Activated T-cell treated with anti-CD3 and anti-CD28 coated beads, Interleukin-2, amount 50 U/mL, for 72 hours (primary cell): ENCODE measurements at places on chromosomes 1 and 21.

- DNase-seq = no peak
Observed at GRCh38 chr1:108053270-108054013, 88.5 kb upstream of the VAV3 start.

DNA sequence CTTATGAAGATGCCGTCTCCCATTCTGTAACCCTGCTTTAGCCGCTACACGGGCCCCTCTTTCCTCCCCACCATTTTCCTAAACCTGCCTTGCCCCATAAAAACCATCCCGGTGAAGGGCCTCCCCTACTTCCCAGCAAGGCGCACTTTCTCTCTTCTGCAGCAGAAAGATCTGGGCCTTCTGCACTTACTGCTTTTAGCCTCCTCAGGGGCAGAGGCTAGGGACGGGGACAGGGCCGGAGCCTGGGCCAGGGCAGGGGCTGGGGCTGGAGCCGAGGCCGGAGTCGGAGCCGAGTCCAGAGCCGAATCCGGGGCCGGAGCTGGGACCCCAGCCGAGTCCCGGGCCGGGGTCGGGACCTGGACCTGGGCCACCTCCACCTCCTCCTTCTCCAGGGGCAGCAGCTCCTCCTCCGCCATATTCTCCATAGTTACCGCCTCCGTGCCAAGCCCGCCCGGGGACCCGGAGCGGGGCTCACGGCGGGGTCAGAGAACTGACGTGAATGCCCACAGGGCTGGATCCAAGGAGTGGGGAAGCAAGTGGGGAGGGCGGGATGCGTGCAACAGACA, 382 bp downstream of the TRMT1L start:
- DNase-seq = no peak

- DNase-seq = no peak
Observed at GRCh38 chr1:36938819-36939218, 95.5 kb downstream of the GRIK3 start.

GRCh38 chr21:26445440-26445839, 127.6 kb downstream of the CYYR1 start:
- no peak for DNase-seq

DNA sequence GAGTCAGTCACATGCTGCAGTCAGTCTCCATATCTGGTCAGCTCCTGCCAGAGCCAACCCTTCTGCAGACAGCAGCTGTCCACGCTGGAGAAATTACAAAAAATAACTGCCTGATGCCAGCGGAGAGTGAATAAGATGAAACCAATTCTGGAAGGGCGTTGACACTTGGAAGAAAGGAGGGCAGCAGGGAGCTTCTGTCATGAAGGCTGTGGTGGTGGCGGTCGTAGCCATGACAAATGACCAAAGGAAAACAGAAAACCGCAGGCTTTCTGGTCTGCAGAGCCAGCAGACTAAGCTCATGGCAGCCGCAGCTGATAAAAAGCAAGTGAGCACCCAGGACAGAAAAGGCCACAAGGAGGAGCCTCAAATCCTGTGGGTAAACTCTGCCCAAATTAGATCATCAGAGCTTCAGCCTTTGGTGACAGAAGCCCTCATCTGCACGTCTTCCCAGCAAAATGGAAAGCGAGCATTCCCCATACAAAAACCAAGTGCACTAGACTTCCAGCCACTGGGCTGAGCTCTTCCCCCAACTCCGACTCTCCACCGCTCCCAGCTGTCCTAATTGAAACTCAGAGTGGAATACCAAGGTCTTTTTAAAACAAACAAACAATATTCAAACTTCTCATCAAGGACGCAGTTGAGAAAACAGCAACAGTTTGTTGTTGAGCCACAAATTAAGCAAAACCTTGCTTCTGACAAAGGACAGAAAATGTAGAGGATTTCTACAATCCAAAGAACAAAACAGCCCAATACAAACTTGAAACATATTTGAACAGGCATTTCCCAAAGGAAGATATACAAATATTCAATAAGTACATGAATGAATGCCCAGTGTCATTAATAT, 28.7 kb downstream of the RSPH1 start:
- DNase-seq = peak; percentile 28

DNA sequence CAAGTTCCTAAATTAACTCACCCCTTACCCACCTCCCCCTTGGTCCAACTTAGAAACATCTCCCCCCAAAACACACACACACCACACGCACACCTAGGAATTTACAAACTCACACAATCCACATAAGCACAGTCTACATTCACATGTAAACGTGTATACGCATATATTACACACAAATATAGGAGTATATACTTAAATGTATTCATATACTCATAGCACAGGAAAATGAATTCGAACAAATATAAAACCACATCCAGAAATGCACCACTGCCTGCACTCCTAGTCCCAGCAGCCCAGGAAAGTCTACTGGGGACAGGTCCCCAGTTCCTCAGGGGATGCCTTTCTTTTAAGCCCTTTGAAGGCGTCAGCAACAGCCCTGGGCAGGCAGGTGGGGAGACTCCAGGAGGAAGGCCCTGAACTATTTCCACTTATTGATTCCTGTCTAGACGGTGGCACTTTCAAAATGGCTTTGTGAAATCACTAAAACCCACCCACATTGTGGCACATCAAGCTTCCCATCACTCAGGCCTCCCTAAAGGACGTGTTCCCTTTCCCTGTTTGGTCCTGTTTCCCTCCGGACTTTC, 3.1 kb upstream of the DMBX1 start:
- DNase-seq = no peak

DNA sequence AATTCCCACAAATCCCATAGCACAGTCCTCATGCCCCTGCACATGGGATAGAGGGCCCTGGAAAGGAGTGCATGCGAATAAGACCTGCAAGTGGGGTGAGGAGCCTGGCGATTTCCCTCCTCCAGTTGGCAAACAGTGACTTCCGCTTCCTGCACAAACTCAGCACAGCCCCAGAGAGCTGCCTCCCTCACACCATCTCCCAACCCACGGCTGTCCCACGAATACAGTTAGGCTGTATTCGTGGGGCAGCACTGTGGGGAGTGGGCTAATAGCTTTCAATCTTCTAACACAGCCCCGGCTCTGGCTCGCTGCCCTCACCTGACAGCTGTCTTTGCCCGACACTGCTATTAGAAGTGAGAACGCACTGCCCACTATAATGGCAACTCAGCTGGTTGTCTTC, 28.2 kb upstream of the CNTN2 start:
- DNase-seq = no peak

DNA sequence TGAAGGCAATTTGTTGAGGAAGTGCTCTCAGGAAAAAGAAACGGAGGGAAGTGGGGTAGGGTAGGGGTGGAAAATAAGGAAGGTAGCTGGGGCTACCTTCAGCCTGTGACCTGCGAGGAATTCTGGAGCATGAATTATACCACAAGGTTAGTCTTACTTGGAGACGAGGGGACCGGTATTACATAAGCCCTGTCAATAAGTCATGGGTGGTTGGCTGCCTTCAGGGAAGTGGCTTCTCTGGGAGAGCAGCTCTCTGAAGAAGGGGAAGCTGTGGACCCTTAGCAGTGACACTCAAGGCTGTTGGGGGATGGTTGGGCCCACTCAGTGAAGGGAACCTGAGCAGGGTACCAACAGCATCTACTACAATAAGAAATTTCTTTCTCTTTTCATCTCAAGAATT, 111.3 kb downstream of the TNFSF18 start:
- no peak for DNase-seq

DNA sequence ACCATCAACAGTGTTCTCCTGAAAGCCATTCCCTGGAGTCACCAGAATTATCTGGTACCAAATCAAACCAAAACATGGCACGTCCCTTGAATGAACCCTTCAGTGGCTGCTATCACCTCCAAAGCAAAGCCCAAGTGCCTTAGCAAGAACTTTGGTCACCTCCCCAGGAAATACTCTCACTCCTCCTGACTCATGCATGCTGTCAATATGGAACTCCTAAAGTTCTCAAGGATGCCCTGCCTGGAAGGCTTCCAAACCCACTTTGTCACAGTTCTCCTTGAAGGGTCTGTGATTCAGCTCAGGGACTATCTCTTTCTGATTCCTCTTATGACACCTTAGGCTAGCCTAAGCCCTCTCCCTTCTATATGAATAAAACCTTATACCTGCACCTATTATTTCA, 146.1 kb upstream of the RUNX1 start:
- DNase-seq = no peak

DNA sequence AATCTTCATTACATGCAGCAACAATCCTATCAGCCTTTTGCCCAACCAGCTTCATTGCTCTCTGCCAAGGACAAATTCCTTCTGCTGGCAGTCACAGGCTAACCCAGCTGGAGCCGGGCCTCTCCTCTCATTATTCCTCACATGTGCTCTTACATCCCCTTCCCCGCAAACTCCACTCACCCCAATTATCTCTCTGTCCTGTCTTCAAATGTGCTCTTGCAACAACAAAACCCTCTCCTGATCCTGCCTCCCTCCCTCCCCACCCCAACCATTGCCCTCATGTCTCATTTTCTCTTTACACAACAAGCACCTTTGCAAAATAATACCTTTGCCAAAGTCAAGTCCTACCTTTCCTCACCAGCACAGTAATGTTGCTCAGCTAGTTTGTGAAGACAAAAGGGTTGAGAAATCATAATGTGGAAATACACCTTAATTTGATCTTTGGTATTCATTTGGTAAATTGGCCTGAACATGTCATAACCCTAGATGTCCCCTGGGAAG, 36.0 kb upstream of the DHCR24 start:
- DNase-seq = no peak

GRCh38 chr1:203667616-203668015, 41.0 kb downstream of the ATP2B4 start:
- no peak for DNase-seq

DNA sequence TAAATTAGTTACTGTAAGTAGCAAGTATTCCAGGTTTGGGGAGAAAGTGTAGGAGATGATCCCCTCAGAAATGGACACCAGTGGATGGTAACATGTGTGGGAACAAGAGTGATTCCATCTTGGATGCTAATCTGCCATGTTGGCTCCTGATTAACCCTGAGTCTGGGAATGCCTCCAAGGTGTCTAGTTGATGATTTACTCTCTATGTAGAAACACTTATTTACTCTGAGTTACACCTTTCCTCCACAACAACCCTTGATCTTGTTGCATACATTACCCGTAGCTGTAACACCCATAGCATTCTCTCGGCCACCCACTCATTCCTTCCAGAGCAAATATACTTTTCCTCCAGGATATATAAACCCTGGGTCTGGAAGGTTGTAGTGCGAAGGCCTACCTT, 315.9 kb upstream of the GREM2 start:
- no peak for DNase-seq

GRCh38 chr1:87935130-87935529, 606.5 kb downstream of the LMO4 start:
- DNase-seq = no peak

- no peak for DNase-seq
Observed at GRCh38 chr1:183508694-183509093, 36.4 kb downstream of the SMG7 start.

DNA sequence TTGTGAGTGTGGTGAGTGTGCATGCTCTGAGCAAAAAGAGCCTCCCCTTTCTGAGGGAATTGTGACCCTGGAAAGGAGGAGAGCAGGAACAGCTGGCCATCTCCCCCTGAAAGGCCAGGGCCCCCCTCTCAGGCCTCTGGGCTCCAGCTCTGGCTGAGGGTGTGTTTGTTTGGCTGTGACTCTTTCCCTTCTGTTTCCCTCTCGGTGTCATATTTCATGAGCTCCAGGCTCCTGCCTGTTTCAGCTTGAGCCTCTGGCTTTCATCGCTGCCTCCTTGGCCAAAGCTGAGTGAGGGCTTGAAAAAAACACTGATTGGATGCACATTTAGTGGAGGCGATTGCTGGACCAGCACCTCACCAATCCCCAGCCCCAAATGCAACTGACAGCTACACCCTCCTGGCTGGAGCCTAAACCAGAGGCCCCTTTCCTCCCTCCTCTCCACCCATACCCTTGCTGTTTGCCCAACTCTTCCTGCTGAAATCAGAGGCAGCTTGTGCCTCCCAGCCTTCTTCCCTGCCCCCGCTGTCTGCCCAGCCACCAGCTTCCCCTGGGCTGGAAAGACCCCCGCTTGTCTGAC, 64.1 kb downstream of the DDR2 start:
- DNase-seq = no peak

DNA sequence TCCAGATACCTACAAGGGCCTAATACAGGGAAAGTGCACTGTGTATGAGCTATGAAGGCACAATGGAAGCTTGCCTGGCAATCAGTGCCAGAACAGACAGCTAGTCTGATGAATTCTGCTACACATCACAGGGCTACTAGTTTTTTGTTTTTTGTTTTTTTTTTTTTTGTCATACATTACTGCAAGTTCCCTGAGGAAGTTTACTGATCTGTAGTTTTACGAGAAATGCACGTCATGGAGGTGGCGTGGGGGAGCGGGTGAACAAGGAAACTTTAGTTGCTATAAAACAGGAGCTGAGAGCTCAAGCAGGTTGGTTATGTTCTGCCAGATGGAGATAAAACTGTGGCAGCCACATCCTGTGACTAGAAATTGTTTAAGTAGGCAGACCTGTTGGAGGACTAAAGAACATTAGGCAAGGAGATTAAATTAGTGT, 17.7 kb downstream of the PTPRC start:
- DNase-seq = peak; percentile 62

DNA sequence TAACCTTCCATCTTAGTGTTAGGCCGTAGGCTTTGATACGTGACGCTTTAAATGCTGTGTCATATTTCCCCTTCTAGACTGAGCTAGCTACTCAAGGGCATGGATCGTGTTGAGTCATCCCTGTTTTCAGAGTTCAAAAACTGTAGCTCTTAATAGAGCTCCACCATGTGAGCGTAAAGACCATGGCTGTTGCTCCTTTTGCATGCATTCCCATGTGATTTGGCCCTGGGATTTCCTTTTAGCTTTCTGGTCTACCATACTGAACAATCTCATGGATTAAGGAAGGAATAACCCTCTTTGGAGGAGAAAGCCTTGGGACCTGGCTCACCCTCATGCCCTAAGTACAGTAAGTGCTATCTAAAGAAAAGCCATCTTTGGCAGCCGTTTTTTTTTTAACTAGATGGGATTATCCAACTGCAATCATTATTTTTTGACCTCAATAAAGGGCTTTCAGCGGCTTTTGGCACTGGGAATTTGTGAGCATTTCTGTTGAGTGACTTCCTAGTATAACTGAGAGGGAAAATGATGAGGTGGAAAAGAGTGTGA, 76.6 kb downstream of the PLPP3 start:
- no peak for DNase-seq
